ENCODE measurements at places on chromosomes 5 and 9.
A peak's percentile ranks its signal among the peaks of the same experiment; 100 is the strongest.

DNA sequence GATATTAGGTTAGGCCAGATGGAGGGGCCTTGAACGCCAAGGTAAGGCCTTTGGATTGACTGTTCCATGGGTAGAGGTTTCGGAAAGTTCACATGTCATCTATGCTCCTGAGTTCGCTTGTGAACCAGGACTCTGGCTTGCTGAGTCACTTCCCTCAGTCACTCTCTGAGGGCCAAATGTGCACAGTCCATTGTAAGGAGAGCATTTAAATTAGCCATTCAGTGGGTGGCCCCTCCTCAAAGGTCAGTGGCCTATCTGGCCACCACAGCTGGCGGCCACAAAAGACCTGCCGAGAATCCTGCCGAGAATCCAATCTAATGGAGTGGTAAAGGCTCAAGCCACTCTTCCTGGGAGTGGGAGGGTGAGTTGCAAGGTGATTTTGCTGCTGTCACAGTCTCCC is 58.9 kb upstream of the ARAP3 start:
- peak; percentile 23 for DNase-seq

DNA sequence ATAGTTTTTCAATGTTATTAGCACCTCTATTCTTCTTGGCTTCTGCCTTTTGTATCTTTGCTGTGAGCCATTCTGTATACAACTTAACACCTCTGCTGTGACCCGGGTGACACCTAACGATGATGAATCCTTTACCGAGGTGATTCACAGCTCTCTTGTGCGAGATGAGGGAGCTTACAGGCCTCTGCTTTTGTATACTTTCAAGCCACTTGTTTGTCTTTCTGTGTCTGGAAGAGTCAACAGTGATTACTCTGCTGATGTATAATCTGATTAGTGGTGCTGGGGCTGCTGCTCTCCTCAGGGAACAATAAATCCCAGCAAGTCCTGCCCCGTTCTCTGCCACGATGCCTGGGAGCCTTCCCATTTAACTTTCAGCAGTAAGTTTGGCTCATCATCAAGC is 442.9 kb upstream of the SGCD start:
- DNase-seq: peak; percentile 88

GRCh38 chr5:151954255-151954654 is 29.6 kb upstream of the GLRA1 start:
- DNase-seq: no peak

DNA sequence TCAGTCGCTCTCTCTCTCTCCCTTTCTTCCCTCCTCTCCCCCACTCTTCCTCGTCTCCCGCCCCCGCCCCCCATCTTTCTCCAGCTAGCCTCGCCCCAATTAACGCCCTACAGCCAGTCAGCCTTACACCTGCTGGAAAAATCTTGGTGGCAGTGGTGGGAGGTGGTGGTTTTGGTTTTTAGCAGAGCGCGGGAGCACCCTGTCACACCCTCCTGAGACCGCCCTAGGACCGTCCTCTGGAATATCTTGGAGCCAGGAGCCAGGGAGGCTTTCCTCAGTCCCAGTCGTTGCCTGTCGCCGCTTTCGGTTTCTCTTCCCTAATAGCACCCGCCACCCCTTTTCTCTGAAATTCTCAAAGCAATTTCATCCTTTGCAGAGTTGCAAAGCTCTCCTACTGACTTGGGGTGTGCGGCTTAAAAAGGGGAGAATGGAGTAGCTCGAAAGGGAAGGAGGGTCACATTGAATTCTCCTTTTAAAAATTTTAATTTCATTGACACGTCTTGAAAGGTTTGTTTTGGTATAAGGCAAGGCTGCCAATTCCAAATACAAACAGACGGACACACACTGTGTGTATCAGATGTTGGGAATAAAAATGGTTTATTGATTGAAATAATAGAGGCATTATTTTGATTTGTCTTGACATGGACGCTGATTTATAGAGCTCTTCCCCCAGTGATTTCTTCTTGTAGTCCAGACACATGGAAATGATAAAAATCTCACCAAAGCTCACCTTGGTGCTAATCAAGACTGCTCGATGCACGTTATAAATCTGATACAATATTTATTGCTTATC is 301.3 kb downstream of the PARP8 start:
- DNase-seq: peak; percentile 78

DNA sequence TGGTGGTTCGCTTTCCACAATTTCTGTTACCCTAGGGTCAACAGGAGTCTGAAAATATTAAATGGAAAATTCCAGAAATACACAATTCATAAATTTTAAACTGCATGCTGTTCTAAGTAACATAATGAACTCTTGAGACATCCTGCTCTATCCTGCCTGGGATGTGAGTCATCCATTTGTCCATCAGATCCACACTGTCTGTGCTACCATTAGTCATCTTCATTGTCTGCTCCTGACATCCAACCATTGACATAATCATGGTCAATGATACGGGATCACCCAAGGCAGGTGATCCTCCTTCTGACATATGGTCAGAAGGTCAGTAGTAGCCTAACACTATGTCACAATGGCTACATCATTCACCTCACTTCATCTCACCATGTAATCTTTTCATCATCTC is 276.7 kb upstream of the KIF2A start:
- DNase-seq: no peak

DNA sequence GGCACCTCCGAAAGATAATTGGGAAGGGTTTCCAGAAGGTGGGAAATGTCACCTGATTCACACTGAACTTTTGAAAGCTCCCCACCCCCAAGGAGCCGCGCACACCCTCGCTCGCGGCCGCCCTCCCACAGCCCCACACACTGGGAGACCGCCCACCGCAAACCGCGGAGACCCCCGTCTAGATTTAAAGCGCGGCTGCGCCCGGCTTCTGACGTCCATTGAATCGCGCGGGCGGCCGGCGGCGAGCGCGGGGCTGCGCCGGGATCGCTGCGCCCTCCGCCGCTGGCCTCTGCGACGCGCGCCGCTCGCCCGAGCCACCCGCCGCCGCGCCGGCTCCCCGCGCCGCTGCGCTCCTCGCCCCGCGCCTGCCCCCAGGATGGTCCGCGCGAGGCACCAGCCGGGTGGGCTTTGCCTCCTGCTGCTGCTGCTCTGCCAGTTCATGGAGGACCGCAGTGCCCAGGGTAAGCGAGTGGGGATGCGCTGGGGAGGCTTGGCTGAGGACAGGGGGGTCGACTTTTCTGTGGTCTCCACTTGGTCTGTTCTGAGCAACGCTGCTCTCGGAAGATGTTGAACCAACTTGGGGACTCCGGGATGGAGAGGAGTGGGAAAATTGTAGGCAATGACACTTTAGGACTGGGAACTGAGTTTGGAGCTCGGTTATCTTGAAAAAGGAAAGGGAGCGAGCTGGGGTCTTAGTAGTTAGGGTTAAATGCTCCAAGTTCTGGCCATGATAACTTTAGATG is at the start of gene FST:
Gene FST (plus strand): TSS at position 214 of the 743 bp plus-strand sequence. CDS start 163 bp downstream, at position 377.
- peak; percentile 83 for DNase-seq

DNA sequence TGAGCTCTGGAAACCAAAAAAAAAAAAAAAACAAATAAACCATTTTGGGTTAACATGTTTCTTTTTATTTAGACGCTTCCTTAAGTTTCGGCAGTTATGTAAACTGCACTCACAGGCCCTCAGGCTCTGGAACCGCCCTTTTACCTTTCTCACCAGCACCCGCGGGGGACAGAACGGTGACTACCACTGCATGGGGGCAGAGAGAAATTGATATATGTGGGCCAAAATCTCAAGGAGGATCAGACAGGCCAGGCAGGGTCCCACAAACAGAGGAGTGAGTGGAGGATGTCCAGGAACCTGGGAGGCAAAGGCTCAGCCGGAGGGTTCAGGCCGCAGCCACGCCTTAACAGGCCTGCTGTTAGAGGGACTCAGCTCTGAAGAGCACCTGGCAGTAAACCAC is 54.4 kb downstream of the IRX2 start:
- no peak for DNase-seq

GRCh38 chr9:92663951-92664350 is 6.0 kb downstream of the IPPK start:
- DNase-seq: no peak

All from endodermal cell (in vitro differentiated cells).